ENCODE measurements at places on chromosomes 3 and 15.

DNA sequence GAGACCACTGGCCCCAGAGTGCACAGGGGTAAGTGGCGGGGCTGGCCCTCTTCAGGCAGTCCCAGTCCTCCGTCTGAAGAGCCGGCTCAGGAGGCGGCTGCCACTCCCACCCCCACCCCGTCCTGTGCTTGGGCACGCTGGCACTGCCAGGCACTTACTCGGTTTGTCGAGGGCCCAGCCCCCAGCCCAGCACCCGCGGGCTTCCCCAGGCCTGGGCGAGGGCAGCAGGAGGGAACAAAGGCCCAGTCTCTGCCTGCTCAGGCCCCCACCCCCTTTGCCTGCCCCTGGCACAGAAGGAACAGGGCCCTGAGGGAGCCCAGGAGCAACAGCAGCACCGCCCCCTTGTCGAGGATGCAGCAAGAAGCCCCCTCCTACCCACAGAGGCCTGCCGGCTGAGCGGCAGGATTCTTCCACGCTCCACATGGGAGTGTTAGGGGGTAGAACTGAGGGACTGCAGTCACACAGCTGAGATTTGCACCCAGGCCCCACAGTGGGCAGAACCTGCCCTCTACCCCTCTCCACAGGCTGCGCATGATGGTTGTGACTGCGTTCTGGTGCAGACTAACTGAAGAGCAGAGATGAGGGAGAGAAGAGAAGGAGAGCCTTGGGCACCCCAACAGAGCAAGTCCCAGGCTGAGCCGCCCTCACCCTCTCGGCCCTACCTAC lies 8.9 kb downstream of the DUSP7 start:
- no peak for DNase-seq

GRCh38 chr3:39166932-39167532 lies 13.6 kb upstream of the CSRNP1 start:
- peak; percentile 51 for DNase-seq

GRCh38 chr3:178536211-178537079 lies at the start of gene KCNMB2:
Gene KCNMB2, plus strand, starts transcription at chr3:178536436.
- no peak for DNase-seq

GRCh38 chr15:34370129-34370528 lies 3.1 kb upstream of the LPCAT4 start:
- DNase-seq = no peak

GRCh38 chr3:308597-309321 lies 112.2 kb downstream of the CHL1 start:
- DNase-seq = no peak

GRCh38 chr3:120272286-120272685 lies 12.7 kb downstream of the GPR156 start:
- DNase-seq = no peak

DNA sequence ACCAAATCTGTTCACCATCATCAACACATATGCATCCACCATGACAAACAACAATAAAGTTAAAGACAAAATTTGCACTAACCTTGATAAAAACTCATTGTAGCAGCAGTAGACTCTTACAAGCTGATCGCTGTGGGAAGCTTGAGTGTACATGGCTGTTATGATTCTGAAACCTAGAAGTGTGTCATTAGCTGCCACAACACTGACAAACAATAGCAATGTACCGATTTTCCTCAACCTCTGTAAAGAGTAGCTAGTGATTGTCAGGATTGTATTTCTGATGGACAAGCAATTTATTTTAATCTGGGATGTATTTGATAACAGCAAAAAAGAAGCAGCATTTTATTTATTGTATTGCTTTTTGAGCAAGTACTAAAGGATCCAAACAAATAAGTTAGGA lies 1357.7 kb downstream of the ROBO1 start:
- DNase-seq = no peak

DNA sequence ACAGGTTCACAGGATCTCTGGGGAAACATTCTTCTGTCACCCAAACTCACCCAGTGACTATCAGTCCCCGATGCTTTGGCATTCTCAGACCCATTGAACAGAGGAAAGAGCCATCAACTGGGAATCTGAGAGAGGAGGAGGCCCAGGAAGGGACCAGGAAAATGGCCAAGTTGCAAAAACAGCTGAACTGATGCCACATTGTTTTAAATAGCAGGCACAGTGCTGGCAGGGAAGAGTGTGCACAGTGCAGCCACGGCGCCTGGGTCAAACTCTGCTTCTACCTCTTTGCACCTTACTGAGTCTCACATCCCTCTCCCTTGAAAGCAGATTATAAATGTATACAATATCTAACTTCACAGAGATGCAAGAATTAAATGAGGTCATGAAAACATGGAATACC lies 66.4 kb downstream of the SRGAP3 start:
- no peak for DNase-seq

GRCh38 chr3:142040941-142041491 lies 108.3 kb downstream of the TFDP2 start:
- DNase-seq = no peak

- DNase-seq = peak; percentile 92
Measured at GRCh38 chr15:99442252-99442897, 123.4 kb upstream of the MEF2A start.

DNA sequence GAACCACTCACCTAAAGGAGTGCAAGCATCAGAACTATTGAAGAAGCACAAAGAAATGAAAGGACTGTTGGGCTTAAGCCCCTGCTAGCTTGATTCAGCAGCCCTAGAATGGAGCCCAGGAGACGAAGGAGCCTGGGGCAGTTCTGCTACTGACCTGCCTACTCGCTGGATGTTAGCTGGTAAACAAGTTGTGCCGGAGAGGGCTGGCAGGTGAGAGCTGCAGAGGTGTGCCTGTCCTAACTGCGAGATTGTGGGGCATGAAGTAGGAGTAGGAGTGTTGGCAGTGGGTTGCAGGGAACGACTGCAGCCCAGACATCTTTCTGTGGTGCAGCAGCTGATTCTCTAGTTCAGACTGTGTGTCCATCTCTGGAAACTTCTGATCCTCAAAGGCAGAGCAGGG lies 75.2 kb upstream of the GSK3B start:
- no peak for DNase-seq

GRCh38 chr3:146160321-146160963 lies 542 bp downstream of the PLOD2 start:
- peak; percentile 73 for DNase-seq

- DNase-seq = peak; percentile 76
Measured at GRCh38 chr3:55160241-55160983, 232.6 kb upstream of the LRTM1 start.
